Kidney epithelial cell (primary cell): ENCODE measurements at places on chromosomes 11 and 22. TPM values are rescaled to one million over a fixed set of nuclear protein-coding genes. Genes with fewer than 3 reads are reported as not detected.

MS4A4E gene
- not detected in 2 replicates for total RNA-seq

CASP5 gene
- not detected in 2 replicates for total RNA-seq

GRM5 gene
- 0.17 and 0.34 TPM in 2 replicates for total RNA-seq

SCYL1 gene
- total RNA-seq: 116 and 121 TPM in 2 replicates

ANO5 gene
- 2.3 and 2.5 TPM in 2 replicates for total RNA-seq

MS4A3 gene
- total RNA-seq: not detected in 2 replicates

NUDT22 gene
- total RNA-seq: 50.7 and 61.1 TPM in 2 replicates

DNA sequence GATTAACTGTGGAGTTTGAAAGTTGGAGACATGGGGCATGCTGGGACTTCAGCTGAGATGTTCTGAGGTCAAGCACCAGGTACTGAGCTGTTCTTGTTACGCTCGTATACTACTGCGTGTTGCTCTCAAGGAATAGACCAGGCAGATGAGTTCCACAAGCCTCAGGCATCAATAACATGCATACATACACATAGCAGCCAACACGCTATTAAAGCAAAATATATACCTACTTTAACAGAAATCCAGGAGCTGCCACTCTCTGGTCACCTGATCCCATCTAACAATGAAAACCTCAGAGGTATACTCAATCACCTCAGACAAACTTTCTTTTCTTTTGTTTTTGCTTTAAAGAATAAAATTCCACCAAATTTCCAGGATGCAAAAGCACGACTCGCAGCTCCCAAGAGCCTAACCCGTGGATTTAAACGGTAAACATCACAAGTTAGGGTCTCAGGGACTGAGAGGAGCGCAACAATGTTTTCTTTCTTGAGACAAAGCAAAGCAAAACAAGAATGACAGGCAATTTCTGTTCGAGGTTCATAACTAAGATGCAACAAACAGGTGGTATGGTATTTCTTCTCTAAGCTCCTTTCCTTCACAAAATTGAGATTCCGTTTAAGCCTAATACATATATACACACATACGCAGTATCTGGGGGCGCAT is 16.5 kb downstream of the BLID start:
- DNase-seq: no peak

- DNase-seq: no peak
Observed at GRCh38 chr11:76820184-76820566, 37.0 kb downstream of the TSKU start.

GRCh38 chr11:36719358-36720107 is 121.5 kb upstream of the RAG2 start:
- DNase-seq: no peak

DNA sequence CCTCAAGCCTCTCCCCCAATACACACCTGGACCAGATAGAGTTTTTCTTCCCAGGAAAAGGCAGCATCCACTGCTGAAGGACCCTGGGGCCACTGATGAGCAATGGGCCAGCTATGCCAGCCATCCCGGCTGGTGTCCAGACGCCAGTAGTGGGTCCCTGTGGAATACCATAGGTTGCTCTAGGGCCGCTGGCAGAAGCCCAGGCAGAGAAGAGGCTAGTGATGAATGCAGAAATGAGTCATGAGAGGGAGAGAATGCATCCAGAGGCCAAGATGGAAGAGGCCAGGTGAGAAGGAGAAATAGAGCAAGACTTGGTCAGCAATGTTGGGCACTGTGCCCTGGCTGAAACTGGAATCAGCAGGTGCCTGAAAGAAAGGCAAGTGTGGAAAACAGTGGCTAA is 8.9 kb downstream of the HPX start:
- DNase-seq: peak; percentile 29

DNA sequence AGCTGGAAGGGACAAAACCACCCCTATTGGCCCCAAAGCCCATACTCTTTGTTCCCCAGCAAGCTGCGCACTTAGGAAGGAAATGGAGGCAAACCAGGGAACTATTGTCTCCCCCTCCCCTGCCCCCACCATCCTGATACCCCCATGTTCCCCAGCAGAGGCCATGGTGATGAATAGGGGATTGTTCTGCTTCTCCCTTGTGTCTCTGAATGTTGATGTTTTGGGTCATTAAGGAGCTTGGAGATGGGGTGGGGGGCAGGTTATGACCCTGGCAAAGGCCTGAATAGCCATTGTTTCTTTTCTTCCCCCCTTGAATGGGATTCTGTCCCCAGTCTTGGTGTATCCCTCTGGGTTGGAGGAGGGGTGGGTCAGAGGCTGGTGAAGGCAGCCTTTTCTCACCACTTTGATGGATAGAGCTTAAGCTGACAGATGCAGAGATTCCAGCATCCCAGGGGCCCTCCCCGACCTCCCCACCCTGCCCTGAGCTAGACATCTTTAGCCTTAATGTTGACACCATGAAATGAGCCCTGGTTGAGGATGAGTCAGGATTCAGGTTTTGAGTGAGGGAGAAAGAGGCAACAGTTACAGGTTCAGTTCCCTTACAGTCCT is 8.3 kb downstream of the DTX4 start:
- no peak for DNase-seq

DNA sequence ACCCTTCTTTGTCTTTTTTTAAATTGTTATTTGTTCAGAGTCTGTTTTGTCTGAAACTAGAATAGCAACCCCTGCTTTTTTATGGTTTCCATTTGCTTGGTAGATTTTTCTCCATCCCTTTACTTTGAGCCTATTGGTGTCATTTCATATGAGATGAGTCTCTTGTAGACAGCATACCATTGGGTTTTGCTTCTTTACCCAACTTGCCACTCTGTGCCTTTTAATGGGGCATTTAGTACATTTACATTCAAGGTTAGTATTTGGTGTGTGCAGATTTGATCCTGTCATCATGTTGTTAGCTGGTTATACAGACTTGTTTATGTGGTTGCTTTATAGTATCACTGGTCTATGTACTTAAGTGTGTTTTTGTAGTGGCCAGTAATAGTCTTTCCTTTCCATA is 28.0 kb downstream of the CCDC15 start:
- DNase-seq: no peak

DNA sequence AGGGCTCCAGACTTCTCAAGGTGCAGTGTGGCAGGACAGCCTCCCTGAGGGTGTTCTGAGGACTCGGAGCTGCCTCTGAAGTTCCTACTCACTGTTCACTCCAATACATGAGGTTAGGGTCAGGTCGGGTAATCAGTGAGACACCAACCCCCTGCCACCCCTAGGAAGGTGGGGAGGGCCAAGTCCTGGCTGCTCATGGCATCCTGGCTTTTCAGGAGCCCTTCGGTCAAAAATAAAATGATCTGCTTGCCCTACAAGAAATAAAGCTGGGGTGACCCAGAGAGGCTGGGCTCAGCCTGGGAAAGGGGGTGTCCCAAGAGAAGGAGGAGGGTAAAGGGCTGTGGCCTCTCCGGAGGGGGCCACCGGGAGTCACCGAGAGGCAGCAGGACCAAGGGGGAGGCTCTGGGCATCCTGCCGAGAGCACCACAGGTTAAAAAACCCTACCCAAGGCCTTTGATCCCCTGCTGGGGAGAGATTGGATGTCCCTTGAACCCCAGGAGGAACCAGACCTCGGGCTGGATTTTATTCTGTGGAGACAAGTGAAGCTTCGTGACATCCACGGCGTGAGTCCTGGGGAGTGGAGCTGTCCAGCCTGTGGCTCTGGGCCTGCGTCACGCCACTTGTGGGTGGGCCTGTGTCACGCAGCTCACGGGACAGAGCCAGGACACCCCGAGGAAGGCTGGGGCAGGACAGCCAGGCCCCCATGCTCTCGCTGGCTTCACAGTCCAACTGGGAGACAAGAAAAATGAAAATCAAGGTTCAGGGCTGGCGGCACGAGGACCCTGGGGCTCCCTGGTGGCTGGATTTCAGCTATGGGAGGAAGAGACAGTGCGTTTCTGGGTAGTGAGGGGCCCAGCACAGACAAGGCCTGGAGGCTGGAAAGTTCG is 102.2 kb upstream of the FGF3 start:
- no peak for DNase-seq

- no peak for DNase-seq
Observed at GRCh38 chr11:75468534-75469340, 35.7 kb upstream of the KLHL35 start.

DNA sequence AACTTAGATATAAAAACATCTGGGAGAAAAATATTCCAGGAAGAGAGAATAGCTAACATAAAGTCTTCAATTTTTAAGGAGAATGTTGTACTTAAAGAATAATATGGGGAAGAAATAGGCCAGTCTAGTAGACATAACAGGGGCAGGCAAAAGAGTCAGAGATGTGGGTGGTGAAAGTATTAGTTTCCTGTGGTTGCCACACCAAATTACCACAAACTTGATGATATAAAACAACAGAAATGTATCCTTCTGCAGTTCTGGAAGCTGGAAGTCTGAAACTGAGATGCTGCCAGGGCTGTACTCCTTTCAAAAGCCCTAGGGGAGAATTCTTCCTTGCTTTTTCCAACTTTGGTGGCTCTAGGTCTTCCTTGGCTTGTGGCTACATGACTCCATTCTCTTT is 1309.7 kb downstream of the LRRC4C start:
- DNase-seq: no peak

DNA sequence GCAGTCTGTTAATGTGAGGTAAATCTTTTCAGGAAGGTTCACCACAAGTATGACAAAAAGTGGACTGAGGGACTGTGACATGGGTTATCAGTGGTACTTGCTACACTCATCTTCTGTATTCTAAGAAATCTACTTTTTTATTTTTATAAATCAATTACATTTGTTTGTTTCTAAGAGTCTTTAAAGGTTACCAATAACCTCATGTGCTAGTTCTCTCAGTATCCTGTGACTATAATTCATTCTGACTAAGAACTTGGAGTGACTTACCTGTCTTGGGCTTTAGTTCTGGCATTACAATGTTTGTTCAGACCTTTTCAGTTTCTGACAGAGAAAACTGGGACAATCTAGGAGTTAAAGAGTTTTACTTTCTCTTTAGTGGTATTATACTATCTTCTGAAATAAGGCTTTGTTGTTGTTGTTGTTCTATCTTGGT is 108.4 kb downstream of the PDE3B start:
- no peak for DNase-seq

GRCh38 chr11:2094354-2095197 is 44.6 kb downstream of the IGF2 start:
- DNase-seq: no peak

GRCh38 chr11:130778026-130778425 is 138.3 kb downstream of the SNX19 start:
- DNase-seq: no peak

DNA sequence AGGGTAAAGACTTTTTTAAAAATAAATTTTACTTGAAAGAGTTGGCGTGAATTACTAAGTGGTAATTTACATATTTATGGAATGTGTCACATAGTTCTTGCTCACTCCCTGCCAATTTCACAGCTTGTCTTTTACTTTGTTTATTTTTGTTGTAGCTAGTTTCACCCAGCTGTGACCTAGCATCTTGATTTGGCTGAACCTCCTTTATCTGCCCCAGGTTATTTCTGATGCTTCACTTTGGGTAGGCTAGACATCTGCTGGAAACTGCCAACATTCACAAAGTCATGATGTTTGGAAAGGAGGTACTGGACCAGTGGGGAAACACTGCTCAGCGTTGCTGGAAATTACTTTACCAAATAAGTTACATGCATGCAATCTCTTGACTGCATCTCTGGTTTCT is 1676.0 kb upstream of the RAG2 start:
- DNase-seq: no peak

DNA sequence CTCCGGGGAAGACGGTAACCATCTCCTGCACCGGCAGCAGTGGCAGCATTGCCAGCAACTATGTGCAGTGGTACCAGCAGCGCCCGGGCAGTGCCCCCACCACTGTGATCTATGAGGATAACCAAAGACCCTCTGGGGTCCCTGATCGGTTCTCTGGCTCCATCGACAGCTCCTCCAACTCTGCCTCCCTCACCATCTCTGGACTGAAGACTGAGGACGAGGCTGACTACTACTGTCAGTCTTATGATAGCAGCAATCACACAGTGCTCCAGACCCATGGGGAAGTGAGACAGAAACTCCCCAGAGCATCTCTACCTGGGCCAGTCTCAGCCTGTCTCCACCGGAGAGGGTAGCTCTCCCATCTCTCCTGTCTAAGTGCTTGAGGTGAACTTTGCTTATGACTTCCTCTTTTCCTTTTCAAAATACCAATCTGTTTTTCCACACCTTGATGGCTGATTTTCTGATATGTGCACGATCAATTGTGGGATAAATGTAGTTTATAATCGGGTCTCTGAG is 48.5 kb upstream of the VPREB1 start:
- DNase-seq: no peak

GRCh38 chr11:120442031-120442430 is 69.5 kb upstream of the GRIK4 start:
- DNase-seq: no peak

- DNase-seq: no peak
Observed at GRCh38 chr11:728901-729491, 18.3 kb upstream of the TALDO1 start.

- no peak for DNase-seq
Observed at GRCh38 chr22:24975125-24975640, 22.7 kb downstream of the KIAA1671 start.

DNA sequence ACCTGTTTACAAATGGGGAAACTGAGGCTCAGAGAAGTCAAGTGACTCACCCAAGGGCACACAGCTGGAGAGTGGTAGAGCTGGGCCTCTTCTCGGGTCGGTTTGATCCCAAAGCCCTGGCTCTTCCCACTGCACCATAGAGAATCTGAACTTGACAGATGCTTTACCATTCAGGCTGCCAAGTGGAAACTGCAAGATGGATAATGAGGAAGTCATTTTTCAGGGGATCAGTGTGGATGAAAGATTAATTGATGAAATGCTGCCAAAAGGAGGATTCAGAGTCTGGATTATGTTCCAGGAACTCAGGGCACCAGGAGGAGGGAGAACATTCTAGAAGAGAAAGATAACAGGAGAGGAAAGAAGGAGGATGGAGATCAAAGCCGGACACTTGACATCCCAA is 185.9 kb upstream of the ZBED5 start:
- DNase-seq: no peak

GRCh38 chr11:6663794-6664469 is 8.3 kb upstream of the DCHS1 start:
- DNase-seq: no peak

- DNase-seq: no peak
Observed at GRCh38 chr11:108216988-108217387, 5.5 kb downstream of the NPAT start.

DNA sequence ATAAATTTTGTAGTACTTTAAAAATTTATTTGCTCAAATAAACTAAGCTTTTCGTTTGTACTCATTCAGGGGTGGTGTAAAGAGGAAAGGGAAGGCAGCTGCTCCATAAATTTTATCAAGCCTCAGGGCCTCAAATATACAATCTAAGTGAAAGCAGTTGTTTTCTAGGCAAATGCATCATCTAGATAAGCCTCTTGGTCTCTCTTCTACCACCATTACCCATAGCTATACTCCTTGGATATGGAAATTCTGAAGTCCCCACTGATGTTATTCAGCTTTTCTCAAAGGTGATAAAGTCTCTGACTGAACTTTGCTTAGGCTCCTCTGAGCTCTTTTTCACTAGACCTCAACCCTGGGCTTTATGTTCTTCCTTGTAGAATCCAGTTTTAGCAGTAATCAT is 1313.1 kb downstream of the JRKL start:
- DNase-seq: no peak
